ENCODE measurements at places on chromosomes 1 and 21.

GRCh38 chr1:44239961-44240371 lies 26.7 kb downstream of the DMAP1 start:
- DNase-seq = no peak

GRCh38 chr21:44267655-44268142 lies 6.0 kb upstream of the DNMT3L start:
- DNase-seq = no peak

DNA sequence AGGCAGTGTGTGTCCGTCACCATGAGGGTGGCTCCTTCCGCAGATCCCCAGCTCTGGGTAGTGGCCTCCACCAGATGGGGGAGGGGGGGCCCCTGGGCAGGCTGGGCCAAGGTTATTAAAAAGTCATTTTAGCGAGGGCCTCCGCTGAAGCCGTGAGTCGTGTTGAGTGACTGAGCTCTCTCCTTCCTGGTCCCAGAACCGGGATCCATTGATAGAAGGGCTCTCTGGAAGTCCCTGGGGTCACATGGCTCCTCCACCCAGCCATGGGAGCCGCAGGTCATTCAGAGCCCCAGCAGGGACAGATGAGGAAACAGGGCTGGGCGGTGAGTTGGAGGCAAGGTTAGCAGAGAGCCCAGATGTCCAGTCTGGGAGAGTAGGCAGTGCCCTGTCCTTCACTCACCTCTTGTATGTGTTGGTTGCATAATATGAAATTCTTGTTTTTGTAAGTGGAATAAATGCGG lies 12.9 kb downstream of the MIIP start:
- DNase-seq = no peak

- DNase-seq = no peak
Observed at GRCh38 chr1:66495495-66495894, 38.5 kb upstream of the SGIP1 start.

- no peak for DNase-seq
Observed at GRCh38 chr1:6893388-6893787, 108.1 kb downstream of the CAMTA1 start.

- no peak for DNase-seq
Observed at GRCh38 chr21:34133392-34133791, 60.0 kb downstream of the MRPS6 start.

Data from stimulated activated CD4-positive, alpha-beta T cell treated with anti-CD3 and anti-CD28 coated beads, Interleukin-15, amount 100 ng/mL, for 1 hour (primary cell).